ENCODE measurements at places on chromosomes 12 and 14.

GRCh38 chr12:5514545-5514944, 82.6 kb downstream of the NTF3 start:
- DNase-seq, result no peak

GRCh38 chr12:7678744-7679143, 13.0 kb upstream of the APOBEC1 start:
- no peak for DNase-seq

DNA sequence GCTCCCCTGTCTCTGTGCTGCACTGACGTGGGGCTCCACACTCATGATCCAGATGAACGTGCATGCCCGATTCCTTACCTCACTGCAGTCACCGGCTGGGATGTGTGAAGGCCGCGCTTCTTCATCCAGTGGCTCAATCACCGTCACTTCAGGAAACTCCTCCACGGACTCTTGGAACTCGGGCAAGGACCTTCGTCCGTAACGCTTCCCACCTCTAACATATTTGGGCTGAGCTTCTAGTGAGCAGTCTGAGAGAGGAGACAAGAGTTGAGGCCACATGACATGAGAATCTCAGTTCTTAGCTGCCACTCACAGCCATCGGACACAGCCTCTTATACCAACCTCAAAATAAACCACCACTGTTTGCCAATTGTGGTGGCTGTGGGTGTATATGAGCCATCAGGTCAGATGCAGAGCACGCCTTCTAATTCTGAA, 38.3 kb downstream of the NIN start:
- DNase-seq, result no peak

DNA sequence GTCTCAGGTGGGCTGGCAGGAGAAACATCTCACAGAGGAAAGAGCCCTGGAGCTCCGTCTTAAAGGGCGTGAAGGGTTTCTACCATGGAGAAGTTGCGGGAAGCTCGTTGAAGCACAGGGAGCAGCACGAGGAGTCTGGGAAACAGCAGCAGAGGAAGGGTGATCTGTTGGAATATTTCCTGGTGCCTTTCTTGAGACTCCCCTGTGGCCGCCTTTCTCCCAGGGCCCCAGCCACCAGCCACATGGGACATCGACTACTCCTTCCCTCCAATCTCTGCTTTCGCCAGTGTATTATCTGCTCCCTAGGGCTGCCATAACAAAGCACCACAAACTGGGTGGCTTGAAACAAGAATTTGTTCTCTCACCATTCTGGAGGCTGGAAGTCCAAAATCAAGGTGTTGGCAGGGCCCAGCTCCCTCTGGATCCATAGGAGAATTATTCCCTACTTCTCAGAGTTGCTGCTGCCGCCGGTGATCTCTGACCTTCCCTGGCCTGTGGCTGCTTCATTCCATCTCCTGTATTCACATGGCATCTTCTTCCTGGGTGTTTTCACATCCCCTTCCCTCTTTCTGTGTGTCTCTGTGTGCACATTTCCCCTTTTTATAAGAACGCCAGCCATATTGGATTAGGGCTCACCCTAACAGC, 152.8 kb upstream of the GSC start:
- no peak for DNase-seq

DNA sequence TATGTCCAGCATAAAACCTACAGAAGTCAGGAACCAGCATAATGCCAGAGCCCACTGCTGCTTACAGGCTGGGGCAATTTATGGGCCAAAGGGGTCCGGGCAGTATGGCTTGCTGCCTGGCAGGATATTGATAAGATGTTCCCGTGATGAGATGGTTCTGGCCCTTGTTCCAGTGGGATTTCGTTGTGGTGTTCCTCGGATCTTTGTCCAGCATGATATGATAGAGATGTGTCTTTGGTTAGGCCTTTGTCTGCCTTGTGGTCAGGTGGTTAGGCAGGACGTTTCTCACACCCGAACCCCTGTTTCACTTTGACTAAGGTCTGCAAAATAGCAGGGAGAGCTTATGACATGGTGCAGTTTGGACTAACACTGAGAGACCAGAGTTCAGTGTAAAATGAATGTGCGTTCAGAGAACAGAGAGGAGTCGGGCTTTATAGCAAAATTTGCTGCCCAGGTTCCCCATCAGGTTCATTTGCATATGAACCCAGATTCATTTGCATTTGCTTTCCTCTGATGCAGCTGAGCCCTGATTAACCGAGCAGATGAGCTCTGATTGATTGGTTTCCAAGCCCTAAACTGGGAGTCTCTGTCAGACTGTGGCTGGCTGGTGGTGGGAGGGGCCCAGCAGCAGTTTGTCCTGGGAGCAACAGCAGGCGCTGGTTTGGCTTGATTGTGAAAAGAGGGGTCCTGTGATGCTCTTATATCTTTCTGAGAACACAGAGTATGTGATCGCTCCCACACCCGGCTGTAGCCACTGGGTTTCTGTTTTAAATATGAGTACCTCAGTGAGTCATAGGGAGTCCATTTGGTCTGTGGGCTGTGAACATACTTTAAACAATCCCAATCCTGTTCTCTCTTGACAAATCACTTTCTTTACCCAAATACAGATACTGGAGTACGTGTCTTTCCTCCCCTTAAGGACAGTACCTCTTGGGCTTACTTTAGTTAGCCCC, 156.3 kb upstream of the PZP start:
- DNase-seq, result peak; percentile 19

DNA sequence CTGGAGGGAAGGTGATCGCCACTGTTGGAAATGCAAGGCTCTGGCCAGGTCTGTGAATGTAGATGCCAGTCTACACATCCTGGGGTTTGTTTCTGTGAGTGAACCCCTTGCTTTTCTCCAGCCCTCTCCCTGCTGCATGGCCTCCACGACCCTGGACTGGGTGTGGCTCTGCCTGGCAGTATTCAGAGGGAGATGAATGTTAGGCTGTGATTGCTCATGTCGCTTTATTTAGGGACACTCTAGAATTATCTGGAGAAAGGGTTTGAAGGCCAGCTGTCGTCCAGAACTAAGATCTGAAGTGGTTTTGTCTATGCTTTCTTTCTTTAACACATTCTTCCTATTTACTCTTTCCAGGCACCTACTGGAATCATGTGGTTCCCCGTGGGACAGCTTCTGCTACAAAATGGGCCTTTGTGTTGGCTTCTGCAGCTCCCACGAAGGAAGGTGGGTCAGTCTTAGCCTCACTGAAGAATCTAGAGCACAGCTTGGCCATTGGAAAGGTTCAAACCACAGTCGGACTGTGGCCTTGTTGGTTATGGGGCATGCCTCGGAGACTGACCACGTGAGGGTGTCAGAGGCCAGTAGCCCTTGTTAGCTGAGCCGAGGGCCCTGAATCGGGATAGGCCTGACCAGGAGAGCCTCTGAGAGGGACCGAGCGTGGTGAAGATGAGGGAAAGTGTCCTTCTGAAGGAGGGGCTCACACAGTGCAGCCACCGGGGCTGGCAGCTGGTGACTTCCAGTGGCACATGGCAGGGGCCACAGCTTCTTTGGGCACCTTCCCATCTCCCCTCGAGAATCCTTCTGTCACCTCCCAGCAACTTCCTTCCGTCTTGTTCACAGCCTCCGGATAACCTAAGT, 59.1 kb downstream of the ANKRD9 start:
- no peak for DNase-seq

- DNase-seq, result no peak
These were observed 153.0 kb downstream of the SYNE2 start for GRCh38 chr14:64005822-64006221.

DNA sequence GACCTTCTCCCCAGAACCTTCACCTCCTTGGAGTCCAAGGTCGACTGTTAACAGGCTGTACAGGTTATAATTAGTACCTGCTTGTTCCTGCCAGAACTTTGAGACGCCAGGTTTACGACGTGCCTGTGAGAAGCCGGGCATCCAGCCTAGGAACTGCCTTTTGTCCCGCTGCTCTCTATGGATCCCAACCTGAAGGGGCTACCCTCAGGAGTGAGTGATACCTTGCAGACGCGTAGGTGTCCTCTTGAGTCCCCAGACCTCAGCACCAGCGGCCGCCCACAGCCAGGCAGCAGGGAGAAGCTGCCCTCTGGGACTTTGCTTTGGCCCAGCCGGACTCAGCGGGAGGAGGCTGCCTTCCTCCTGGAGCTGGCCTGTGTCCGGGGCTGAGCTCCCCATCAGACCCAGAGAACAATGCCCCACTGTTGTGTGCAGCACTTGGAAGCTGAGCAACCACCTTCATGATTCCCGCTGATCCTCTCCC, 16.2 kb downstream of the SYNE3 start:
- DNase-seq, result no peak

DNA sequence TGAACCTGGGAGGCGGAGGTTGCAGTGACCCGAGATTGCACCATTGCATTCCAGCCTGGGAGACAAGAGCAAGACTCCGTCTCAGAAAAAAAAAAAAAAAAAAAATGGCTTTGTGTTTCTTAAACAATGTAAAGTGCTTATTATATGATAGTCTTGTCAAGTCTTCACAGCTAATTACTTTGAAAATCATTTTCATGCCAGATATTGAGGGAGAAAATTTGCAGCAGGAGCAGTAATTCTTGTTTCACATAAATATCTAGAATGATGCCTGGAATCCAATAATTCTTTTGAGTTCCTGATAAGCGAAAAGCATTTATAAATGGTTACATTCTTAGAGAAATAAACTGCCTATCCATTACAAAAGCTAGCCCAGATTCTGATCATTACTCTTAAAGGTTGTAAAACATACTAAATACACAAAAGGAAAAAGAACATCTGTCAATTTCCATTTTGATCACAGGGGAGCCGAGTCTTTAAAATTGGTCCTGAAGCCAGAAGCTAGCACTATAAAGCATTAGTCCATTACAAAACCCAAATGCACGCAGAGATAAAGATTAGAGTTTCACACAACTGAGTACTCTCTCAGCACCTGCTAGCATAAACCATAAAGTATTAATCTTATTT, 50.3 kb downstream of the IFT81 start:
- no peak for DNase-seq

GRCh38 chr12:3421191-3421978, 69.6 kb upstream of the PRMT8 start:
- no peak for DNase-seq

DNA sequence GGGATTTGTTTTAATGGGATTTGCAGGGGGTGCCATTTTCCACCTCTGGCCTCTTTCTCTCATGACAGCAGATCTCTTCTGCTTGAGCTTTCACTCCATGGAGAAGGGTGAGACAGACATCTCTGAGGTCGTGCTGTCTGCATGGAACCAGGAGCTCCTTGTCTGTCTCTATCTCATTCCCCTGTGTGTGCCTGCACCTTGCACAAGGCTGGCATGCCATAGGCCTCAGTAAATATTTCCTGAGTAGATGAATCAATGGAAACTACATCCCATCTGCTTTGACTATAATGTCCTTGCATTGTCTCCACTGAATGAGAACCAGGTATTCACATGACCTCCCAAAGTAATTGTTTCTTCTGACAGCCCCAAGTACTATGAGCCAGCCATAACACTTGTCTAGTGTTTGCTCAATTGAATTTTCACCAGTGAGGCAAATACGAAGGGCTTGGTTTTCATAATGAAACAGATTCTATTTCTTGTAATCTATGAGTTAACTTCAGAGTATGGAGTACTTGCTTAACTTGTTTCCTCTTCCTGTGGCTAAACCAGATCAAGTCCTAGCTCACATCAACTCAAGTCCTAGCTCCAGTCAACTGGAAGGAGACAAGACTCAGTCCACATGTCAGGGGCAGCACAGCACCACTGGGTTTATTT, 32.3 kb downstream of the KCNK13 start:
- DNase-seq, result peak; percentile 65

DNA sequence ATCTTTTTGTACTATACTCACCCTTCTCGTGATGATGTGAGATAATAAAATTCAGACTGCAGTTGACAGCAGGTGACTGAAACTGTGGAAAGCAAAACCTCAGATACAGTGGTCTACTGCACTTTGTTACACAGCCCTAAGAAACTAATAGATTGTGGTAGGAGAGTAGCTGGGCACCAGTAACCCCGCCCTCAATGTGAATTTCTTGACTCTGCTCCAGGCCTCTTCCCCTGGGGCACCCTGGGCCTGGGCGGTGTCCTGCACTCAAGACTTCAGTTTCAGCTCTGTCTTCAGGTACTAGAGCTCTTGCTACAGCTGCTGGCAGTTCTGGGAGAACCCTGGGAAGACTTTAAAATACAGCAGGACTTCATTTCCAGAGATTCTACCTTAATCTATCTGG, 197.6 kb upstream of the AVPR1A start:
- DNase-seq, result no peak

DNA sequence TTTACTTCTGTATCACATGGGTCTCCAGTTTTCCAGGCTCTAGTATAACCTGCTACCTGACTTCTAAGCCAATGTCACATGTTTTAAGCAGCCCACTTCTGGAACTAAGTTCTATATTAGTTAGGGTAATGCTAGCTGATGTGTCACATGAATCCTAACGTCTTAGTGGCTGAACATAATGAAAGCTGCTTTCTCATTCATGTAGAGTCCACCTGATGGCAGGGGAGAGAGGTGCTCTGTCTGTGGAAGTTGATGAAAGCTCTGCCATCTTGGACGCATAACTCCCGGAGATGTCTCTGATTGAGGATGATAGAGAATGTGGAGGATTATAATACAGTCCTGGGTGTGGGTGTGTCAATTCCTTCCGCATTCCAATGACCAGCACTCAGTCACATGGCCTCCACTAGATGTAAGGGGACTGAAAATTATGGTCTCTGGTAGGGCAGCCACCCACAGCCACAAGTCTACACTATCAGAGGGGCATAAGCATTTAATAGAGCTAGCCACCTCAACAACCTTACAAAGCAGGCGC, 234.4 kb upstream of the CRY1 start:
- DNase-seq, result no peak

DNA sequence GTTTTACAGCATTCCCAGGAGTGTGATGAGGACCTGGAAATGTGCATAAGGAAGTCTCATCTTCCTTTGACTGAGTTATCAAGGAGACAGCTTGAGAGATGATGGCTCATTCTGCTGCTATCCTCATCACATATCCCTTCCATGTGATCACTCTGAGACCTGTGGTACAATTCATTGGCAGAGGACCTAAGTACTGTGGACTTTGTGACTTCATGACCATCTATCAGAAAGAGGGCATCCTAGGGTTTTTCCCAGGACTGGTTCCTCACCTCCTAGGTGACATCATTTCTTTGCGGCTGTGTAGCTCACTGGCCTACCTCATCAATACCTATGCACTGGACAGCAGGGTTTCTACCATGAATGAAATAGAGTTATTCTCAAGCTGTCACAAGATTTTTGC, 172.1 kb upstream of the PLEKHG7 start:
- DNase-seq, result no peak

GRCh38 chr12:17793854-17794253, 296.1 kb downstream of the RERGL start:
- DNase-seq, result no peak
